Hematopoietic multipotent progenitor cell treated with erythropoietin and hydrocortisone succinate and interleukin-3 and kit ligand, for 8 days (in vitro differentiated cells): ENCODE measurements at places on chromosomes 2 and 18.
A peak's percentile ranks its signal among the peaks of the same experiment; 100 is the strongest.

- no peak for DNase-seq
Observed at GRCh38 chr2:197128897-197129296, 181.7 kb downstream of the ANKRD44 start.

- DNase-seq, result no peak
Observed at GRCh38 chr2:41937464-41937906, 110.3 kb upstream of the PKDCC start.

- DNase-seq, result no peak
Observed at GRCh38 chr2:39091543-39091942, 29.3 kb downstream of the SOS1 start.

DNA sequence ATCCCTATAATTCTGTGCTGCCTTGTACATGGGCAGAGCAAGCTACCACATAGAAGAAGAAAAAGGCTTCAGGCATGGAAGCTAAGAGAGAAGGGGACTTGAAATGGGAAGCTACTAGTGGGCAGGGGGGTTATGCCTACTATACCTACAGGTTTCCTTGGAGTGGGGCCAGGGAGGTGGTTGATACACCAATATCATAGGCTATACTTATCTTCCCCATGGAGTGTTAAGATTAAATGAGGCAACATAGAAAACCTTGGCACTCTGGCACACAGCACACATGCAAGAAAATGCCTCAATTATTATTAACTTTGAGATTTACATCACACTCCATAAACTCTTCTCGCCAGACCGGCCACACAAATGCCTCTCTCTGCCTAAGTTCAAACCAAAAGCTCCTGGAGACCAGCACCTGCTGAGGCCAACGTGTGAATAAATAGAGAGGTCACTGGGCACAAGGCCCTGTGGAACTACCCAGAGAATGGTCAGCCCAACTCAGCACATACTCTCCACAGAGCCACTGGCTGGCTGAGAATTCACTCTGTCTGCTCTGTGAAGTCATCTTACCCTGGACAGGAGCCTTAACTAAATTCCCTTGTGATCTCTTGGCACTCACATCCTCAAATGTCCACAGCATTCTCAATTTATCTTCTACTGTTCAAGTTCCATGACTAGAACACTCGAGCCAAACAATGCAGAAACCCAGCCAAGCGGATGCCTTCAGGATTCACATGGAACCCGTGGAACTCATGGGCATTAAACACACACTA, 498.7 kb downstream of the BCL11A start:
- DNase-seq, result no peak

DNA sequence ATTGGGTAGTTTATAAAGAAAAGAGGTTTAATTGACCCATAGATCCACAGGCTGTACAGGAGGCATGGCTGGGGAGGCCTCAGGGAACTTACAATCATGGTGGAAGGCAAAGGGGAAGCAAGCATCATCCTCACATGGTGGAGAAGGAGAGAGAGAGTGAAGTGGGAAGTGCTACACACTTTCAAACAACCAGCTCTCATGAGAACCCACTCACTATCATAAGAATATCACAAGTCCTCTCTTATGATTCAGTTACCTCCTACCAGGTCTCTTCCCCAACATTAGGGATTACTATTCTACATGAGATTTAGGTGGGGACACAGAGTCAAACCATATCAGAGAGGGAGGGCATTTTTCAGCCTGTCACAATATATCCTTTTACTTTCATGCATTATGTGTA, 22.7 kb upstream of the DOCK10 start:
- no peak for DNase-seq

- DNase-seq, result no peak
Observed at GRCh38 chr2:202774104-202774503, 97.5 kb downstream of the ICA1L start.

- DNase-seq, result no peak
Observed at GRCh38 chr2:81050580-81051095, 746.1 kb upstream of the LRRTM1 start.

DNA sequence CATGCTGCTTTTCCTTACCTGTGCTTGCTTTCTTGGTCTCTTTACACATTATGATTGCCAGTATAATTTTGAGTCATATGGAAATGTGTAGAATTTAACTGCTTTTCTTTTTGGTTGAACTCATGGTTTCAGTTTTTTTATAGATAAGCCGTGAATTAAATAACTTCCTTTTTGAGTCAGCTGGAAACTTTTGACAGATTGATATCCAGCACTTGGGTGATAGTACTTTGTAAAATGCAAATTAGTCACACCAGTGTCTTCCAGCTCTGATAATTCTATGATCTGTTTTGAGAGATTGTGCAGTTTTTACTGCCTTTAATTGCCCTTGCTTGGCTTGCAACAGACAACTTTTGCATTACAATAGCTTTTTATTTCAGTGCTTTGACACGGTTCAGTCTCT, 86.4 kb downstream of the NCOA1 start:
- peak; percentile 71 for DNase-seq
